Mesothelial cell of epicardium (in vitro differentiated cells): ENCODE measurements at places on chromosomes 5 and 9.

DNA sequence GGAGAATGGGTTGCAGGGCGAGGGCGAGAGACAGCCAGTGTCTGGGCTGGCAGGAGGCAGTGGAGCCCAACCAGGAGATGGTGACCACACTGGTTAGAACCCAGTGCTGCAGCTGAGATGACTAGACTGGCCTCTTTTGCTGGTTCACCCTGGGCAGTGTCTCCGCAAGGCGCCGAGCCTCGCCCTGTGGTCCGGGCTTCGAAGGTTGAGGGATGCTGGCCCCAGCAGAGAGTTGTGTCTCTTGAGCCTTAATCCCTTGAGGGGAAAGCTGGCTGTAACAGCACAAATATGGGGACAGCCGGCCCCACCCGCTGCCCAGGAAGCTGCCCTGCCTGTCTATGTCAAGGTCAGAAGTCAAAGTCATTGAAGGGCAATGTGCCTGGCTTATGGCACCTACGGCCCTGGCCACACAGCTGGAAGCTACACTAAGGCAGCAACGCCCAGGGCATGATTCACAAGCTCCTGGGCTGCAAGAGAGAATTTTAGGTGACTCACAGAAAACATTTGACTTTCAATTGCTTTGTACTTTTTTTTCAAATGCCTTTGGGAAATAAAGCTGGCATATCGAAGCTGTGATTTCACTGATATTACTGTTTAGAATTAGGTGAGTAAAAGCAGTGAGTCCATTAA is 33.3 kb downstream of the NKX2-5 start:
- DNase-seq = no peak
- H3K4me3 ChIP-seq = no peak overlapping the region
- H3K27ac ChIP-seq = no peak overlapping the region
- peaks cover 61% of the 10 kb centered on the region for H3K27me3 ChIP-seq
- peaks cover 4% of the 10 kb centered on the region for H3K36me3 ChIP-seq

DNA sequence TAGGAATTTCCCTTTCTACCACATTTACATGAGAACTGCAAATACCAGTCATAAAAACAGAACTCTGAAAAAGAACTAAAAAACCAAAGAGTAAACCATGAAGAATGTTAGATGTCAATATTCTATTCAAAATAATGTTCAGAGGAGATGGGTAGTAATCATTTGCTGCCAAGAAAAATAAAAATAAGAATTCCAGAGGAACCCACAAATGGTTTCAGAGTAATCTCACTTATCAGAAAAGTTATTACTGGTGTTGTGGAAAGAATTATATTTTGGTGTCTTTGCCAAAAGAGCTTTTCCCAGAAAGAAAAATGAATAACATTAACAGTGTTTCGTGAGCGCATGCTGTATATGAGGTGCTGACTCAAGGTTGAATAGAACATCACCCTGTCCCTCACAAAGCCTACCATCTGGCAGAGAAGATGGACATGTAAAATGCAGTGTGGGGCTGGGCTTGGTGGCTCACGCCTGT is 35.6 kb downstream of the GPR21 start:
- no peak for DNase-seq
- no peak overlapping the region for H3K4me3 ChIP-seq
- H3K4me1 ChIP-seq = peaks cover 20% of the 10 kb centered on the region
- H3K27me3 ChIP-seq = no peaks in the 10 kb centered on the region

DNA sequence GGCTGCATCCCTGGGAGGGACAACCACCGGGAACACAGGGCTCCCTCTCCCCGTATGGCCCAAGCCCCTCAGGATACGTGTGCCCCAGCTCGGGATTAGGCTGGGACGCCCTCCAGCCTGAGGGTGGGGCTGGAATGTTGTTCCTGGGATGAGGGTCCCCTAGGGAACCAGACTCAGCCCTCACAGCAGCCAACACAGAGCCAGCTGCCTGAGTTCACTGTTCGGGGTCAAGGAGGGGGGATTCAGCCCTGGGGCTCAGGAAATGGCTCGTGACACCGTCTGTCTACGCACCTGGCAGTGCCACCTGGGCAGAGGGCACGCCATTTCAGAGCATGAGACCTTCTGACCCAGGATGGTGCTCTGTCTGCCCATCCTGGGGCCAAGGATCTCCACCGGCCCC is 8.9 kb downstream of the RNF44 start:
- peaks cover 16% of the 10 kb centered on the region for H3K36me3 ChIP-seq
- H3K27me3 ChIP-seq = no peaks in the 10 kb centered on the region
- H3K4me1 ChIP-seq = peaks cover 4% of the 10 kb centered on the region
- no peak overlapping the region for H3K4me3 ChIP-seq

DNA sequence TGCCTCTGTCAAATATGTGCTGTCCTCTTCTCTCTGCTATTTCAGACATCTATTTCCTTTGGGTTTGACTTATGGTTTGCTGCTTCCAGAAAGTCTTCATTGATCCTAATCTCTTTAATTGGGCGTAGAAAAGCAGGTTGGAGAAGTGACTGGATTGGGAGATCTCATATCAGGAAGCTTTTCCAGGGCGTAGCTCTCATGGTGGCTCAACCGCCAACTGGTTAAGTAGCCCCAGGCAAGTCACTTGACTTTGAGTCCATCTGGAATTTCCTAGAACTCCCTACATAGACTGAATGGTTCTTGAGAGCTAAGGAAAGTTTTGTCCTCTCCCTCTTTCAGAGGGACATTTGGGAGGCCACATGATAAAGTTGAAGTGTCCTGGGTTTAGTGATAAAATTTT is 192.3 kb upstream of the GLRA1 start:
- H3K27me3 ChIP-seq = no peaks in the 10 kb centered on the region
- no peak overlapping the region for H3K4me3 ChIP-seq
- no peaks in the 10 kb centered on the region for H3K36me3 ChIP-seq

DNA sequence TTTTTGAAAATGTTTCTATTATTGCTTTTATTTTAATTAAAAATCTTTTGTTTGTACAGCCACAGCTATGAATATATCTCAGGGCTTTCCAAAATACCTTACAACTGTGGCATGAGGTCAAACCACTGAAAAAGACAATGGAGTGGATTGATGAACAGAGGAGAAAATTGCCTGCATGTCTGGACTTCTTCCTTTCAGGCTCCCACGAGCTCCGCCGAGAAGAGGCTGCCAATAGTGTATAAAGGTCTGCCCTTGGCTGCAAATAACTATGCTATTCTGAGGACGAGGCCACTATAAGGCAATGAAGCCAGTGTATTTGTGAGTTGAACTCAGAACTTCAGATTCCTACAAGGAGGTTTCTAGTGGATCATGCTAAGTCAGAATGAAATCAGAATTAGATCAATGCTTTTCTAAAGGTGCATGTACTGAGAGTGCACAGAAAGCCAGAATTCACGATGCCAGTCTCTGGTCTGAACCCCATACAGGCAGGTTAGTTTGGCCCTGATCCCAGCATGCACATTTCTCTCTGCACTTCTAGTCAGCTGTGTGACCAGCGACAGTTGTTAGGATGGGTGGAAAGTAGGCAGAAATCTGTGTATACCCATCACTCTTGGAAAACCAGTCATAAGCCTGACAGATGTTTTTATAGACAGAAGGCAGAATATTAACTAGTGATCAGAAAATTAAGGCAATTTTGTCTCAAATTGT is 42.7 kb upstream of the PLPP1 start:
- H3K4me1 ChIP-seq = peaks cover 32% of the 10 kb centered on the region
- no peak overlapping the region for H3K4me3 ChIP-seq
- no peaks in the 10 kb centered on the region for H3K27me3 ChIP-seq
- peak overlapping the region; percentile 28 for H3K27ac ChIP-seq
- no peaks in the 10 kb centered on the region for H3K36me3 ChIP-seq

GRCh38 chr5:57034201-57034916 is 82.4 kb upstream of the MIER3 start:
- DNase-seq = no peak
- no peaks in the 10 kb centered on the region for H3K36me3 ChIP-seq
- H3K27ac ChIP-seq = no peak overlapping the region
- H3K27me3 ChIP-seq = no peaks in the 10 kb centered on the region
- H3K4me3 ChIP-seq = no peak overlapping the region

DNA sequence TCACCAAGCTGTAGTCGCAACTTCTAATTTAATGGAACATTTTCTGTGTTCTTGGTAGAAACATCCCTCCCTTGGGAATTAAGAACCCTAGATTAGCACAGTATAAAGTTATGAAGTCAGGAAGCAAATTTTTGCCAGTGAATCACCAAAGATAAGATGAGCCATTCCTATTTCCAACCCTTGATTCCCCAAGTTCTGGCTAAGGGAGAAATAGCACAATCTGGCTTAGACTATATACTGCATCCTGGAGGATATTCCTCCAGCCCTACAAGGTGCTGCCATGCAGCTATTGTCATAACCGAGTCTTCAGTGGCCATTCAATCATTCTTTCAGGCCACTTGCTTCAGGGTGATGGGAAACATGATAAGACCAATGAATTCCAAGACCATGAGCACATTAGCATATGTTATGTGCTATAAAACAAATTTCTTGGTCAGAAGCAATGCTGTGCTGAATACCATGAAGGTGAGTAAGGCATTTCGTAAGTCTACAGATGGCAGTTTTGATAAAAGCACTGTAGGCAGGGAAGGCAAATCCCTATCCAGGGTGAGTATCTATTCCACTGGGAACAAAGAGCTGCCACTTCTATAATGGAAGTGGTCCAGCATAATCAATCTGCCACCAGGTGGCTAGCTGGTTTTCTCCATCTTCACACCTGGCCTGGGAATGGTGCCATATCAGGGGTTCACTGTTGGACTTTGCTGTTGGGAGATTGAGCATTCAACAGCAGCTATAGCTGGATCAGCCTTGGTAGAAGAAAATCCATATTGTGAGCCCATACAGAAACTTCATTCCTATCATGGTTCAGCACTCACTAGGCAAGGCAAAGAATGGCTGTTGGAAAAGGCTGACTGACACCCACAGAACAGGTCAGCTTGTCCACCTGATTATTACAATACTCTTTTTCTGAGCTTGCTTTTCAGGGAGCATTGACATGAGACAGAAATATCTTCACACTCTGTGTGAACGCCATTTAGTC is 19.6 kb upstream of the ARL15 start:
- no peak overlapping the region for H3K4me3 ChIP-seq
- no peaks in the 10 kb centered on the region for H3K27me3 ChIP-seq
- no peak overlapping the region for H3K27ac ChIP-seq
- H3K4me1 ChIP-seq = no peaks in the 10 kb centered on the region
- DNase-seq = no peak

GRCh38 chr5:175813943-175814630 is 57.3 kb upstream of the CPLX2 start:
- peaks cover 8% of the 10 kb centered on the region for H3K4me1 ChIP-seq
- no peak for DNase-seq
- H3K36me3 ChIP-seq = no peaks in the 10 kb centered on the region

GRCh38 chr5:177478711-177479646 is 5.5 kb upstream of the DBN1 start:
- peaks cover 40% of the 10 kb centered on the region for H3K4me1 ChIP-seq
- no peak overlapping the region for H3K4me3 ChIP-seq
- H3K27me3 ChIP-seq = no peaks in the 10 kb centered on the region
- DNase-seq = no peak

GRCh38 chr5:4716781-4717180 is 423.3 kb upstream of the ADAMTS16 start:
- no peaks in the 10 kb centered on the region for H3K36me3 ChIP-seq
- H3K27me3 ChIP-seq = peaks cover 61% of the 10 kb centered on the region
- no peak overlapping the region for H3K4me3 ChIP-seq

- H3K27me3 ChIP-seq = peaks cover 39% of the 10 kb centered on the region
- no peak overlapping the region for H3K4me3 ChIP-seq
- no peaks in the 10 kb centered on the region for H3K36me3 ChIP-seq
- DNase-seq = no peak
Observed at GRCh38 chr9:108167136-108167900, 677.7 kb upstream of the KLF4 start.

- peak overlapping the region; percentile 16 for H3K4me3 ChIP-seq
- no peak for DNase-seq
- H3K27ac ChIP-seq = peak overlapping the region; percentile 62
- H3K27me3 ChIP-seq = no peaks in the 10 kb centered on the region
- H3K4me1 ChIP-seq = peaks cover 29% of the 10 kb centered on the region
Observed at GRCh38 chr9:20197976-20198685, 409.3 kb upstream of the SLC24A2 start.

GRCh38 chr5:43634621-43635020 is 31.6 kb downstream of the NNT start:
- H3K27ac ChIP-seq = no peak overlapping the region
- H3K27me3 ChIP-seq = no peaks in the 10 kb centered on the region
- peaks cover 8% of the 10 kb centered on the region for H3K36me3 ChIP-seq

GRCh38 chr9:35226651-35227050 is 64.8 kb downstream of the UNC13B start:
- no peaks in the 10 kb centered on the region for H3K27me3 ChIP-seq
- H3K4me3 ChIP-seq = no peak overlapping the region
- no peak for DNase-seq
- peaks cover 22% of the 10 kb centered on the region for H3K4me1 ChIP-seq
- peak overlapping the region; percentile 36 for H3K27ac ChIP-seq

GRCh38 chr9:71814226-71814625 is 45.9 kb upstream of the CEMIP2 start:
- no peak for DNase-seq
- no peaks in the 10 kb centered on the region for H3K36me3 ChIP-seq
- no peak overlapping the region for H3K4me3 ChIP-seq
- H3K4me1 ChIP-seq = no peaks in the 10 kb centered on the region

- DNase-seq = no peak
- peaks cover 2% of the 10 kb centered on the region for H3K36me3 ChIP-seq
- H3K27ac ChIP-seq = peak overlapping the region; percentile 99
- peaks cover 20% of the 10 kb centered on the region for H3K4me1 ChIP-seq
Observed at GRCh38 chr9:26955222-26955903, 849 bp upstream of the IFT74 start.

DNA sequence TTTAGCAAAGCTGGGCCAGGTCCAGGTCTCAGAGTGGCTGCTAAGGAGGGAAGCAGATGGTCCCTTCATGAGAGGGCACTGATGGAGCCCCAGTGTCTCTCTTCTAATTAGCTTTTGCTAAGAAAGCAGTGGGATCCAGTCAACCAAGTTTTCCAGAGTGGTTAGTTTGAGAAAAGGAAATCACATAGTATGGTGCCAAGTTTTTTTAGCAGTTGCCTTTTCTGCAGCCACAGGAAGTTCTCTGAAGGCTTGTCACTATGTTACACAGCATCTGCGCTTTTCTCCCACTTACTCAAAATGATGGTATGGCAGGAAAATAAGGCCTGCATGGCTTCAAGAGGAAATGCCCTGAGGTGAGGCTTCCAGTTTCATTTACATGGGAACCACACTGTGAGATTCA is 331.5 kb upstream of the ZNF462 start:
- peaks cover 13% of the 10 kb centered on the region for H3K4me1 ChIP-seq
- H3K27me3 ChIP-seq = no peaks in the 10 kb centered on the region
- H3K27ac ChIP-seq = no peak overlapping the region
- no peak overlapping the region for H3K4me3 ChIP-seq

GRCh38 chr5:69416180-69416579 is 1.3 kb downstream of the MARVELD2 start:
- H3K4me3 ChIP-seq = peak overlapping the region; percentile 90
- peak overlapping the region; percentile 97 for H3K27ac ChIP-seq
- peaks cover 9% of the 10 kb centered on the region for H3K4me1 ChIP-seq

DNA sequence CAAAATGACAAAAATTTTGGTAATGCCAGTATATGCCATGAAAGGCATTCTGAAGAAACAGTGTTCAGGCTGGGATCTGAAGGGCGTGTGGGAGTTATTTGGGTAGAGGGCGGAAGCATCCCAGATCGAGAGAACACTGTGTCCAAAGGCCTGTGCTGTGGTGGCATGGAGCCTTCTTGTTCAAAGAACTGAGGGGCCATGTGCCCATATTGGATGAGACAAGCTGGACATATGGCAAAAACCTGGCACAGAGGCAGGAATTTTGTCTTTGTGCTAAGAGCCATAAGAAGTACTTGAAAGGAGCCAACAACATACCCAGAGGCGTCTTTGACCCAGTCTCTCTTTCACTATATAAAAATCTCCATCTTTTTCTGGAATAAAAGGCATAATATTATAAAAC is 128.0 kb downstream of the SYK start:
- no peak overlapping the region for H3K4me3 ChIP-seq
- peaks cover 2% of the 10 kb centered on the region for H3K27me3 ChIP-seq
- DNase-seq = no peak
- no peaks in the 10 kb centered on the region for H3K36me3 ChIP-seq
